ENCODE measurements at places on chromosomes 1 and 21.

DNA sequence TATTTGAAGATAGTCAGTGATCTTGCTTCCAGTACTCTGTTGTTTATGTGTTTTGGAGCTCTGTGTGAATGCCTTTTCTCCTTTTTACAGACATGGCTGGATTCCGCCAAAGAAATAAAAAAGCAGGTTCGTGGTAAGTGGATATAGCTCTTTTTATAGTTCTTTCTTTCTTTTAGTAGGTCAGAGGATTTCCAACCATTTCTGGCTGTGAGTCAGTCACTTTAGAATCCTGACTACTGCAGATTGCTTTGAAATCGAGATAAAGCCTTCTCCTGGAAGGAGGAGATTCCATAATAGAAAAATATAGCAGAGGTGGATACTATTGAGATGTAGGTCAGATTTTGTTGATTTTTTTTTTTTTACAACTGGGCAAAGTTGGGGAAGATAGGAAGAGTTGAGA is 97.4 kb downstream of the EPB41 start:
- no peak for DNase-seq

DNA sequence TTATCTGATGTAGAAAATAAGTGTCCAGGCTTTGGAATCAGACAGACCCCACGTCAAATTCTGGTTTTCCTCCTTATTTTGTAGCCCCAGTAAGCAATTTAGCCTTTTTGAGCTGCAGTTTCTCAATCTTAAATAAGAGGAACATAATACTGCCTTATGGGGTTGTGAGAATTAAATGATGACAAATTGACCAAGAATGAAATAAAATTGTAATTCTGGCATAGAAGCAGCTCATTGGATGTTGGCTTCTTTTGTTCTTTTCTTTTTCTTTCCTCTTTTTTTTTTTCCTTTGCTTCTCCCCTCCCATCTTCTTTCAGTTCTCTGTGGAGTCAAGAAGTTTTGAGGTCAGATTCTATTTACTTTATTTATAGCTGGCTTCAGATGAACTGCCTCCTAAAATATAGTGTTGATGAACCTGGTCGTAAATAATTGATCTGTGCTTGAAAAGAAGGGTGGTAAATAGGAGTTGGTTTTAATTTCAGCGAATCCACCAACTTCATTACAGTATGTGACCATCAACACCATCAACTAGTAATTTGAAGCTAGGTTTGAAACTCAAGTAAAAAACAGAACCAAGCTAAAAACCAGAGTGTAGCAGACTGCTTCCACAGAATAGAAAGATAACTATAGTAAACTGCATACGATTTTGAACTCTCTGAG is 81.1 kb downstream of the CACHD1 start:
- no peak for DNase-seq

DNA sequence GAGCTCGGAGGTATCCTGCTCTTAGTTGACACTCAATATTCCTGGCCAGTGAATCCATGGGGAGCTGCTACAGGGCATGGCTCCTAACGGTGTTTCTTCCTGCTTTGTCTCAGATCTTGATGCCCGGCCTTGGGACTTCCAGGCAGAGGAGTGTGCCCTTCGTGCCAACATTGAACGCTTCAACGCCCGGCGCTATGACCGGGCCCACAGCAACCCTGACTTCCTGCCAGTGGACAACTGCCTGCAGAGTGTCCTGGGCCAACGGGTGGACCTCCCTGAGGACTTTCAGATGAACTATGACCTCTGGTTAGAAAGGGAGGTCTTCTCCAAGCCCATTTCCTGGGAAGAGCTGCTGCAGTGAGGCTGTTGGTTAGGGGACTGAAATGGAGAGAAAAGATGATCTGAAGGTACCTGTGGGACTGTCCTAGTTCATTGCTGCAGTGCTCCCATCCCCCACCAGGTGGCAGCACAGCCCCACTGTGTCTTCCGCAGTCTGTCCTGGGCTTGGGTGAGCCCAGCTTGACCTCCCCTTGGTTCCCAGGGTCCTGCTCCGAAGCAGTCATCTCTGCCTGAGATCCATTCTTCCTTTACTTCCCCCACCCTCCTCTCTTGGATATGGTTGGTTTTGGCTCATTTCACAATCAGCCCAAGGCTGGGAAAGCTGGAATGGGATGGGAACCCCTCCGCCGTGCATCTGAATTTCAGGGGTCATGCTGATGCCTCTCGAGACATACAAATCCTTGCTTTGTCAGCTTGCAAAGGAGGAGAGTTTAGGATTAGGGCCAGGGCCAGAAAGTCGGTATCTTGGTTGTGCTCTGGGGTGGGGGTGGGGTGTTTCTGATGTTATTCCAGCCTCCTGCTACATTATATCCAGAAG is 16.7 kb downstream of the ALX3 start:
- peak; percentile 40 for DNase-seq

DNA sequence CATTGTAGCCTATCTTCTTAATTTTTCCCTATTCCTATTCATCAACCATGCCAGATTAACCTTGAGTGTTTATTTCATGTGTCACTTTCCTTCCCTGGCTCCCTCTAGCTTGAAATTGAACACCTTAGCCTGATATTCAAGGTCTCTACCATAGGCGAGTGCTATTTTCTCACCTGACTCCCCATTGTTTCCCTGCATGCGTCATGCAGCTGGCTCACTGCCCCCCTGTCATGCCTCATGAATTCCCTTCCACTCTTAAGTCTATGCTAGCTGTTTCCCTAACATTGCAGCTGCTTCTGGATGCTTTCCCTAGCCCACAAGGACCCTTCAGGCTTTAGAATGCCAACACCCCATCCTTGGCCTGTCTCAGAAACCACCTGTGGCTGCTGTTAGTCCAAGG is 56.7 kb upstream of the CD1D start:
- no peak for DNase-seq

DNA sequence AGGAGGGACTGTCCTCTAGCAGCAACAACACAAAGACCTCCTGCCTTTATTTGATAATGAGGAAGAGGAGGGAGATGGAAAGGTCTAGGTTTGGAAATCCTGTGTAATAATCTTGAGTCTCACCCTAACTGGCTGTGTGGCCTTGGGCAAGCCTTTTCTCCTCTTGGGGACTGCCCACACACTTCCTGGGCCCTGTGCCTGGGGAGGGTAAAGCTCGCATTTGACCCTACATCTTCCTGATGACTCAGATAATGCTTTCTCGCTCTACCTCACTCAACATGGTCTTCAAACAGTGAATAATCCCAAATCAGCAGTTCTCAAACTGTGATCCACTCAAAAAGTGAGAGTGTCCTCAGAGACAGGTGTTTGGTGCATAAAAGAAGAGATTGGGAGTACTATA is 81.2 kb downstream of the VWA5B1 start:
- no peak for DNase-seq

- DNase-seq, result no peak
These were observed 21.6 kb upstream of the DPYD start for GRCh38 chr1:97942161-97943123.

DNA sequence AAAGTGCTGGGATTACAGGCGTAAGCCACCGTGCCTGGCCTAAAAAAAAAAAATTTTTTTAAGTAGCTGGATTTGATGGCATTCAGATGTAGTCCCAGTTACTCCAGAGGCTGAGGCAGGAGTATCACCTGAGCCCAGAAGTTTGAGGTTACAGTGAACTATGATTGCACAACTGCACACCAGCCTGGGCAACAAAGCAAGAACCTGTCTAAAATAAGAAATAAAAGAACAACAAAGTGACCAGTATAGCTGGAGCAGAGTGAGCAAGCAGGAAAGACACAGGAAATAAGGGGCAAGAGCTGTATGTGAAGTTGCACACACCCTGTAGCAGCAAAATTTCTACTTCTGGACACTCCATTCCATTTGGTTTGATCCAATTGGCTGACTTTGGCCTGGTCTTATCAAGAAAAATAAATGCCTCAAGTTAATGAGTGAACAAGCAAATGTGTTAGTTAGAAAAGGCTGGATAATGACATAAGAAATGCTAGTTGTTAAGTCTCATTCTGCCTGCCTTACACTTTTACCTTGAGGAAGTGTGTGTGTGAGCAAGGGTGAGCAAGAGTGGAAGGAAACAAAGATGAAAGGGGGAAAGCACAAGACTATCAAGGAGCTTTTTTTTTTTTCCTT is 7.9 kb downstream of the ATP5IF1 start:
- no peak for DNase-seq

DNA sequence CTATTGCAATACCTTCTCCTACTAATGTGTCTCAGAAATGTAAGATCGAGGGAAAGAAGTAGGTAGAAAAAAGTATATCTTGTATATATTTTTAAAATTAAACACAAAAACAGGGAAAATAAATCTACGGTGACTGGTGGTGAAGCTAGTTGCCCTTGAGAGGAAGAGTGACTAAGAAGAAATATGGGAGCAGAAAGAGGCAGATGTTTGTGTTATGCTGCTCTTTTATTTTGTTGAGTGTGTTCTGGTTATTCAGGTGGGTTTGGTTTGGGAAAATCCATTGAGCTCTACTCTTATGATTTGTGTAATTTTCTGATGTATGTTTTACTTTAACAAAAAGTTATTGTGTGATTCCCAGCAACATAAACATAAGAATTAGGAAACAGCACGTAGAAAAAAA is 444.9 kb upstream of the B3GALT2 start:
- no peak for DNase-seq

GRCh38 chr1:227120826-227121225 is 180.7 kb downstream of the COQ8A start:
- no peak for DNase-seq

GRCh38 chr1:114589122-114589521 is 7.7 kb upstream of the BCAS2 start:
- DNase-seq, result no peak

GRCh38 chr1:83849191-83850061 is 149.5 kb downstream of the TTLL7 start:
- DNase-seq, result no peak

DNA sequence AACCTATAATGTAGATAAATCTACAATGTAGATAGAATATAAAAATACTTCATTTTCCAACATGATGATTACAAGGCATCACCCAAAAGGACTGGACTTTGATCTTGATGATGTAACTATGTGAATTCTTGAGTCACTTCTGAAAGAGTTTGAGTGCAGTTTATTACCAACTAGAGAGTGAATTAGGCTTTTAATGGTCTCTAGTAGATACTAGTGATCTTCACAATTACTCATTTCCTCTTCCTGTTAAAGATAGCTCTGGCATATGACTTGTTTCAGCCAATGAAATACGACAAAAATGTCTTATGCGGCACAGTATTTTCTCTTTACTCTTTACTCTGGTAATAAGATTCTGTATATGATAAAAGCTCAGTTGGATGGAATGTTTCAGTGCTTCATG is 1588.1 kb upstream of the B3GALT2 start:
- no peak for DNase-seq

DNA sequence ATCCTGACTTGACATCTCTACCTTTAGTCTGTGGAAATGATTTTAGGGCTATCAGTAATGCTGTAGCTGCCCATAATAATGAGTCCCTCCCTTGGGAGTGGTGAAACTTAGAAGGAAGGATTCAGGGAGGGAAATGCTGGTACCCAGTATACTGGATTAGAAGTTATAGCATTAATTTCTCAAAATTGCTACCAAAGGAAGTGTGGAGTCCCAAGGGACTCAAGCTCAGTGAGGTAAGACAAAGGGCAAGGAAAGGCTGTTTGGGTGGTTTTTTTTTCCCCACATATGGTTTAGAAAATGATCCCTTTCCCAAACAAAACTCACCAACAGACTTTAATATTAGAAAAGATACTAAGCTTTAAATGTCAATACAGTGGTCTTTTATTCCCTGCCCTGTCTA is 99.9 kb downstream of the CD247 start:
- no peak for DNase-seq

- no peak for DNase-seq
These were observed 65.2 kb upstream of the IFNLR1 start for GRCh38 chr1:24252185-24252780.

GRCh38 chr1:169108223-169108622 is 1.7 kb downstream of the ATP1B1 start:
- DNase-seq, result no peak

DNA sequence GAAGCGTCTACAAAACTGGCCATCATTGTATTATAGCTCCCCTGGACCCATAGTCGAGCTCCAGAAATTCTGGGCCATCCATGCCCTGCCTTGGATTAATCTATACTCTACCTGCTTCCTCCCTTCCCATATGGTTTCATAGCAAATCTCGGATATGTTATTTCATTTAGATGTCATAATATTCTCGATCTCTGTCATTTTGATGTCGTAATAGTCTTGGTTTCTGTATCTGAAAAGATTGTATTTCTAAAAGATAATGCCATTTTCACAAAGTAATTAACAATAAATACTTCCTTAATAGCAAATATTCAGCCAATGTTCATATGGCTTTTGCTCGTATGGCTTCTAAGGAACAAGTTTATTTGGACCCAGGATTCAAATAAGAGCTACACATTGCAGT is 35.1 kb downstream of the DIP2A start:
- DNase-seq, result no peak

DNA sequence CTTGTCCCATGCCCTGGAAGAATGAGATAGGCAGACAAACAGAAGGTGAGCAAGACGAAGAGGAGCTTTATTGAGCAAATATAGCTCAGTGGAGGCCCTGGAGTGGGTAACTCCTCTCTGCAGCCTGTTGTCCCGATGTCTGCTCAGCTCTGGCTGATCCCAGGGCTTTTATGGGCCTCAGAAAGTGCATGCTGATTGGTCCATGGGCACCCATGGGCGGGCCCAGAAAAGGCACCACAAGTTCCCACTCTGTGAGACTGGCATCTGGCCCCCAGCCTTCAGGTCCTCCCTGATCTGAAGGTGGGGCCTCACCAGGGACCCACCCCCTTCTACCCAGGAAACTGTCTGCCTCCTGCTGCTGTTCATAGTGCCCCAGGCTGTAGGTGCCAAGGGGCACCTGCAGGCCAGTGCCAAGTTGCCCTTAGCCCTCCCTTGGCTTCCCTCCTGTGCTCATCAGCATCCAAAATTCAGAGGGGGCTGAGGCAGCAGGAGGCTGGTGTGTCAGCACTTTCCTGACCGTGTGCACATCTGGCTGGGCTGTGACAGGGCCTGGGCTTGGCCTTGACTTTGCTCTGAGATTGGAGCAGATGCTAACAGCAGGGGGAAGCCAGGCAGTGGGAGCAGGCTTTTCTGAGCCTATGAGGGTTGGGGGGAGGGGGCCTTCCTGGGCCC is 35.4 kb downstream of the ACTL8 start:
- DNase-seq, result no peak

DNA sequence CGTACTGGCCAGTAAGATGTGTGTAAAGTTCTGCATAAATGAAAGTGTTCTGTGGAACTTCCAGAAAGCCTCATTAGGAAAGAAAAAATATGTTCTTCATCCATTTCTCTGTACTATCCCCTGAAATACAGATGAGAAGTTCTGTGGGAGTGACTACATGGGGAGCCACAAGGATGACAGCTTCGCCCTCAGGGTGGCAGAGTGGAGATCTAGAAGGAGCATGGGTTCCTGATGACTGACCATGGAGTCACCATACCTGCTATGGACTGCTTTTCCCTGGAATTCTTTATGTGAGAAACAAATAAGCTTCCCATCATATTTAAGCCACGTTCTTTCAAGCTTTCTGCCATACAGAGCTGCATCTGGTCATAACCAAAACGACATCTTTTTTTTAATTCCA is 113.9 kb upstream of the RGS1 start:
- DNase-seq, result no peak
